ENCODE measurements at places on chromosomes 11 and 22.

DNA sequence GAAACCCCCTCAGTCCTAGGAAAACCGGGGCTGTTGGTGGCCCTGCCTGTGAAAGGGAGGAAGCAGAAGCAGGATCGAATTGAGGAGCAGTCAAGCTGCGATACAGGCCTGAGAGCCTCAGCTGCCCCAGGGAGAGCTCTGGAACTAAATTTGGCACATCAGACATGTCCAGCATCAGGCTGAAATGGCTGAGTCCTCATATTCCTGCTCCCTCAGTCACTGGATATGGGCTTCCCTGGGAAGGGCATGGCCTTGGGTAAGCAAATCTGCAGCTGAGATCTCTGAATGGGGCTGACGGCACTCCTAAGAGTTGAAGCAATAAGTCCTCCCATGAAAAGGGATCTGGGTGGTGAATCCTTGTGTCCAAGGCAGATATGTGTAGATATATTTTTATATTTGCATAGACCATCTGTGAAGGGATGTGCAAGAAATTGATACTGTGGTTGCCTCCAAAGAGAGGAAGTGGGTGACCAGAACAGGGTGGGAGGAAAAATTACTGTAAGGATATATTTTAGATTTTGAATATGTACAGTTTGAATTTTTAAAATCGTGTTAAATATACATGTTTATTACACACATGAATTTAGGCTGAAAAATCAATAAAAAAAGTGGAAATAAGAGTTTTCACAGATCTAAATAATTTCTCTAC is 45.5 kb downstream of the APIP start:
- no peak for DNase-seq

- no peak for DNase-seq
Observed at GRCh38 chr22:31829505-31829904, 75.7 kb downstream of the DEPDC5 start.

DNA sequence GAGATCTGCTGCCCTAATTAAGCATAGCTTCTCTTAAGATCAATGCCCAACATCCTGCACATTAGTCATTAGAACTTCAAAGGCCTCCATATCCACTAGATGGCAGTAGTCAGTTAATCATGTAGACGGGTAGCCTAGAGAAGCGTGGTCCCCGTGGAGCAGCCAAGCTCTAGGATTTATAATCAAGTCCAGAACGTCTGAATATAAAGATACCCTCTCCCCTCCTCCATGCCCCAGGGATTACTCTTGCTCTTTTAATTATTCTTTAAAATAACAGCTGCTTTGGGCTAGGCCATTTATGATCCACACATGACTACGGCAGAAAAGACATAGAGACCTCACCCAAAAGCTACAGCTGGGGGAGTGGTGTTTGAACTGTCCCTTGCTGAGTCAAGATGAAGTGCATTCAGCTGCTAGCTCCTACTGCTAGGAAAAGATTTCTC is 327.6 kb upstream of the PLET1 start:
- DNase-seq = peak; percentile 65

- DNase-seq = no peak
Observed at GRCh38 chr11:41031551-41032060, 427.8 kb downstream of the LRRC4C start.

GRCh38 chr11:16572945-16573344 is 165.5 kb upstream of the C11orf58 start:
- DNase-seq = no peak

DNA sequence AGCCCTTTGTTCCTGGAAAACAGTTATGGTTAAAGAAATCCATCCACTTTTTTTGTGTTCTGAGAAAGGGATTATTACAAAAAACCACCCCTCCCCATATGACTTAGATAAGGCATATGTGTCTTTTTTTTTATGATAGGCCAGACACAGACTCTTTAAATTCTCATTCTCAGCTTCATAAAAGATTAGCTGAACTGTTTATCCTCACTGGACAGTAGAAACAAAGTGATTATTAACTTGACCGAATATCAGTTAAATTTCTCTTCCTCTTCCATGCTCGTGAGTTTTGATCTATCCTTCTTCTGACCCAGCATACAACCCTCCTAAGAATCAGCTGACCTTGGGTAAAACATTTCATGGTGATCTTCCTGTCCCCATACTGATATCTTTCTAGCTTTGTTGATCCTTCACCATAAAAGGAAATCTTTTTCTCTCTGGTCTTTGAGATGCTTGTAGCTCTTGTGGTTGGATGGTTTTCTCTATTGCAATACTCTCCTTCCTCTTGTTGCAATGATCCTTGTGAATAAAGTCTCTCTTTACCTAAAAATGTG is 26.2 kb downstream of the OR2AG2 start:
- no peak for DNase-seq

GRCh38 chr11:69101115-69101791 is 52.5 kb downstream of the TPCN2 start:
- peak; percentile 27 for DNase-seq

Measured in anterior cingulate cortex (tissue), 58 donors.